ENCODE measurements at places on chromosomes 11 and 22.
A peak's percentile ranks its signal among the peaks of the same experiment; 100 is the strongest.

DNA sequence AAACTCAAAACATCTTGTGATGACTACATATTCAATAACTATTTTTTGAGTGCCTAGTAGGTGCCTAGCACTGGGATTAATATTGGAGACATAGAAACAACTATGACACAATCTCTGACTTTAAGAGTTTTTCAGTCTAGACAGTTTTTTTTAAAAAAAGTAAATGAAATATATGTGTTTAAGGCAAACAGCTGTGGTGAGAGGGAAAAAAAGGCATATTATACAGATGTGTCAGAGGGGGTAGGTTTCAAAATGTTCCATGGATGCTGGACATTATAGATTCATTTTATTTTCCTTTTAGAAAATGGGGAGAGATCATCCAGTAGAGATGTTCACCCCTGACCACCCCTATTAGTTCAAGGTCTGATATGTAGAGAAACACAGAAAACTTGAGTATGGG is 90.8 kb downstream of the LUZP2 start:
- no peaks in the 10 kb centered on the region for H3K36me3 ChIP-seq
- H3K4me1 ChIP-seq: no peaks in the 10 kb centered on the region
- H3K27me3 ChIP-seq: no peaks in the 10 kb centered on the region
- DNase-seq: no peak
- H3K4me3 ChIP-seq: no peak overlapping the region

GRCh38 chr11:60321051-60321450 is 6.0 kb upstream of the MS4A6E start:
- no peaks in the 10 kb centered on the region for H3K36me3 ChIP-seq
- H3K27ac ChIP-seq: no peak overlapping the region
- no peak for DNase-seq
- no peaks in the 10 kb centered on the region for H3K4me1 ChIP-seq
- no peak overlapping the region for H3K4me3 ChIP-seq

DNA sequence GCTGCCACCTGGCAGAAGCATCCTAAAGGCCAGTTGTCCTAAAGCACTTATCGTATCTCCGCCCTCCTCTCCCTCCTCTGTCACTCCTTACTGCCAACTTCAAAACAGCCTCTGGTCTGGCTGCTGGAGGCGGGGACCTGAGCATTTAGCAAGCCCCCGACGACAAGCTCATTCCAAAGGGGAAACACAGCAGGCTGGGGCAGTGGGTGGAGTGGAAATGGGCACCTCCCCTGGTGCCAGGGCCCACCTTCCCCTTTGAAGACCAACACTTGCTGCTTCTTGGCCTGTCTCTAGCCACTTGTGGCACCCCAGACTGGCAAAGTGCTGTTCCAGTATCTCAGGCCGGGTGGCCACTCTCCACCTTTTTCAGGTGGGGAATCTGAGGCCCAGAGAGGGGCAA is 3.6 kb downstream of the MAP3K11 start:
- H3K27ac ChIP-seq: peak overlapping the region; percentile 43
- no peaks in the 10 kb centered on the region for H3K27me3 ChIP-seq
- H3K36me3 ChIP-seq: peaks cover 7% of the 10 kb centered on the region
- H3K4me3 ChIP-seq: no peak overlapping the region
- H3K4me1 ChIP-seq: peaks cover 35% of the 10 kb centered on the region
- DNase-seq: no peak

- peaks cover 11% of the 10 kb centered on the region for H3K36me3 ChIP-seq
- DNase-seq: no peak
- no peaks in the 10 kb centered on the region for H3K27me3 ChIP-seq
- H3K27ac ChIP-seq: no peak overlapping the region
- H3K4me1 ChIP-seq: no peaks in the 10 kb centered on the region
These were observed 12.4 kb downstream of the PICK1 start for GRCh38 chr22:38069372-38070249.

DNA sequence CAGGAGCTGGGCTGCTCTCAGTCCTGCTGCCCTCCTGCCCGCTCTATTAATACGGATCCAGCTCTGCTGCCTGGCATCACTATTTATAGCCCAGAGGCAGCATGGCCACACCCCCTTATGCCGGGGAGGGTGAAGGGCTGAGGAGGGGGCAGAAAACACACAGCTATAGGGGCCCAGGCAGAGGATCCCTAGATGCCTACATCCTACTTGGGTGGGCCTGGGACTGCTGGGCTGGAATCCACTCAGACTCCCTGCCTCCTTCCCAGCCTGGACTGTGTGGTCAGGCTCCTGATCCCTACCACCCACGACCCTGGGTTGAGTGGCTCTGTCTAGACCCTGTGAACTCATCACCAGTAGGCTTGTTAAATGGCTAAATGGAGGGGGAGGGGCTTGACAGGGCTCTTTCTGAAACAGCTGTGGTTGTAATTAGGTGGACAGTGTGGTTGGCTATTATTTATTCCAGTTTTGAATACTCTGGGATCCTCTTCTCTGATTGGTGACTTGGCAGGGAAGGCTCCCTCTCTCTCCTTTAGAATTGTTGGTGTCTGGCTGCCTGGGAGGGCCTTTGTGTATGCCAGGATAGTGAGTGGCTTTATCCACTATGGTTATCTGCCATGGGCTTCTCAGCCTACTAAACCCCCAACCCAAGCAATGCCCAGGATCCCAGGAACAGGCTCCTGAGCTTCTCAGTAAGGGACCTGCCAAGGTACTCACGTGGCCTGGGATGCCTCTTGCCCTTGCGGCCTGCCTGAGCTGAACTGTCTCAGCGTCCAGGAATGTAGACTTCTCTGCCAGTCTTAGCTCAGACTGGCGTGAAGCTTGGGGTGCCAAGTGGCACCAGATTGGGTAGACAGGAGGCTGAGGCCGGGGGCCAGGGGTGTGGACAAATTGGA is 15.2 kb downstream of the PHLDB1 start:
- H3K4me3 ChIP-seq: no peak overlapping the region
- no peak overlapping the region for H3K27ac ChIP-seq
- no peaks in the 10 kb centered on the region for H3K36me3 ChIP-seq
- H3K27me3 ChIP-seq: peaks cover 5% of the 10 kb centered on the region
- H3K4me1 ChIP-seq: peaks cover 8% of the 10 kb centered on the region
- DNase-seq: no peak

GRCh38 chr11:30358536-30358935 is 35.6 kb downstream of the ARL14EP start:
- H3K27ac ChIP-seq: no peak overlapping the region
- H3K4me1 ChIP-seq: no peaks in the 10 kb centered on the region
- H3K27me3 ChIP-seq: no peaks in the 10 kb centered on the region

- DNase-seq: no peak
- no peaks in the 10 kb centered on the region for H3K36me3 ChIP-seq
- no peak overlapping the region for H3K4me3 ChIP-seq
- no peaks in the 10 kb centered on the region for H3K27me3 ChIP-seq
- H3K27ac ChIP-seq: no peak overlapping the region
- no peaks in the 10 kb centered on the region for H3K4me1 ChIP-seq
These were observed 74.8 kb upstream of the SLC22A12 start for GRCh38 chr11:64516226-64516625.

DNA sequence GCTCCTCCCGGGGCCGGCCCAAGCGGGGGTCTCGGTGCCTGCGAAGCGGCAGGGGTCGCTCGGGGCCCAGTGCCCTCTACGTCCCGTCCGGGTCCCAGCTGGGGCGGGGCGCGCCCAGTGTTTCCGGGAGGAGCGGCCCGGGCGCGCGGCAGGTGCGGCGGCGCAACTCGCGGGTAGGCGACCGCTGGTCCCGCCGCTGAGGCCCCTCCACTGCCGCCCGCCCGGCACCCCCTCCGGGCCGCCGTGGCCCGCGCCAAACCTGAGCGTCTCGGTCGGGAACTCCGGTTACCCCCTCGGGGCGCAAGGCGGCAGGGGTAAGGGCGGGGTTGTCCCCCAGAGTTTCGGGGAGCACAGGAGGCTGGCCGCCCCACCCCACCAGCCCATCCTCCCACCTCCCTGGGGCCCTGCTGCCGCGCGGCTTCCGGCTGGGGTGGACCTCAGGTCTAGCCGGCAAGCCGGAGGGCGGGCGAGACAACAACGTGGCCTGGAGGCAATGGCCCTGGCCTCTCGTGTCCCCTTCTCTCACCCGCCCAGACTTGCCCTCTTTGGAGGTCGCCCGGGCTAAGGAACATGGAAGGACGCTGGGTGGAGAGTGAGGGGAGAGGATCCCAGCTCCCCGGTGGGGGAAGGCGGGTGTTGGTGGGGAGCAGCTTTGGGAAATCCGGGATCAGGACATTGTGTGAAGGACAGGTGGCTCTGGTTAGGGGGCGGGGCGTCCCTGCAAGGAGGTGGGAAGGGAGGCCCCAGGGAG is 398 bp upstream of the CRACR2B start:
- peaks cover 20% of the 10 kb centered on the region for H3K27me3 ChIP-seq
- no peaks in the 10 kb centered on the region for H3K36me3 ChIP-seq
- peak overlapping the region; percentile 37 for H3K4me3 ChIP-seq
- peak overlapping the region; percentile 24 for H3K27ac ChIP-seq
- peaks cover 39% of the 10 kb centered on the region for H3K4me1 ChIP-seq
- DNase-seq: no peak

Measured in CD8-positive, alpha-beta memory T cell (primary cell).